Upper lobe of left lung (tissue), 6 donors: ENCODE measurements at places on chromosomes 2 and 18. TPM values are rescaled to one million over a fixed set of nuclear protein-coding genes. Genes with fewer than 3 reads are reported as not detected.
A peak's percentile ranks its signal among the peaks of the same experiment; 100 is the strongest.

Gene AGXT
- total RNA-seq, result not detected

Gene RNF149
- 188 TPM for total RNA-seq

Gene HOXD12
- total RNA-seq, result not detected

GRCh38 chr2:239962890-239963591, 62.1 kb downstream of the NDUFA10 start:
- no peak for DNase-seq
- peaks cover 82% of the 10 kb centered on the region for H3K36me3 ChIP-seq
- H3K4me1 ChIP-seq, result no peaks in the 10 kb centered on the region
- H3K4me3 ChIP-seq, result no peak overlapping the region

GRCh38 chr2:121635371-121635770, 13.9 kb downstream of the CLASP1 start:
- H3K27me3 ChIP-seq, result no peaks in the 10 kb centered on the region
- H3K27ac ChIP-seq, result no peak overlapping the region
- no peak for DNase-seq
- no peaks in the 10 kb centered on the region for H3K36me3 ChIP-seq
- peaks cover 34% of the 10 kb centered on the region for H3K4me1 ChIP-seq

- no peak overlapping the region for H3K27ac ChIP-seq
- no peak for DNase-seq
- no peaks in the 10 kb centered on the region for H3K27me3 ChIP-seq
- H3K36me3 ChIP-seq, result no peaks in the 10 kb centered on the region
- no peak overlapping the region for H3K4me3 ChIP-seq
Measured at GRCh38 chr2:149075105-149075504, 36.6 kb downstream of the LYPD6B start.

DNA sequence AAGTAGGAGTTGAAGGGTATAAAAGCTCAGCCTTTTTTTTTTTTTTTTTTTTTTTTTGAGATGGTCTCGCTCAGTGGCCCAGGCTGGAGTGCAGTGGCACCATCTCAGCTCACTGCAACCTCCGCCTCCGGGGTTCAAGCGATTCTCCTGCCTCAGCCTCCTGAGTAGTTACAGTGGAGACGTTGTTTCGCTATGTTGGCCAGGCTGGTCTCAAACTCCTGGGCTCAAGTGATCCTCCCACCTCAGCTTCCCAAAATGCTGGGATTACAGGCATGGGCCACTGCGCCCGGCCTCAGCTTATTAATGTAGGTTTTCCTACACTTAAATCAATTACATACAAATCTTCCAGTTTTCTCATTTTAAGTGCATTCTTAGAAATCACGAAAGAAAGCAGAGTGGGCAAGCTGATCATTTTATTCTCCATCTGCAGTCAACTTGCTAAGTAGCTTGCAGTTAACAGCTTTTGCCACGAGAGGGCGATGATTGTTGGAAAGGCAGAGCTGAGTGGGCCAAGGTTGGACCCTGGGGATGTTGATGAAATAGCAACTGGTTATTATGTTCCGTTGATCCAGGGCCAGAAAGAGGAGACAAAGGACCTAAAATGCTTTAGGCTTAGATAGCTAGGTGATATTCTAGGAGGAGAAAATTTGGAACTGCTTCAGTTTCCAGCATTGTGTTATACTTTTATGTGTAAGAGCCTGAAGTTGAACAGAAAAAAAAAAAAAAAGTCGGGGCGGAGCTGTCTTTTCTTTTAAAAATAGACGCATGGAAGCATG, 234.4 kb upstream of the EPAS1 start:
- no peak for DNase-seq
- no peaks in the 10 kb centered on the region for H3K36me3 ChIP-seq
- H3K4me1 ChIP-seq, result peaks cover 8% of the 10 kb centered on the region
- H3K27ac ChIP-seq, result peak overlapping the region; percentile 80
